Effector memory CD4-positive, alpha-beta T cell (primary cell): ENCODE measurements at places on chromosomes 1 and 21.

DNA sequence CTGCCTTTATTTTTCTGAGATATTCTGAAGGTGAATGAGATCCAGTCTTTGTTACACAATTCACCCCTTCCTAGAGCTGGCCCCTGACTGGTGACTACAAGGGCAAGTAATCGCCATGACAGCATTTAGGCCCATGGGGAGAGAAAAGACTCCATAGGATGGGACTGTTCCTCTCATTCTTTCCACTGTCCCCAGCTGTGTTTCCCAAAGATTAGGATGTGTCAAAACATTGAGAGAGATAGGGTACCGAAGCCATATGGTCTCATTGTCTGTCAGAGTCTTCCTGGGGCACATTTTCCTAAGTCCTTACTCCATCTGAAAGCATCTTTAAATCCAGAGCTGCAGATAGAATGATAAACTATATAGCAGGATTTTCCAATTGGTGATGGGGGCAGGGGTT is 423.5 kb downstream of the OMA1 start:
- DNase-seq: no peak

- no peak for DNase-seq
Measured at GRCh38 chr1:156904187-156904959, 10.9 kb downstream of the PEAR1 start.

DNA sequence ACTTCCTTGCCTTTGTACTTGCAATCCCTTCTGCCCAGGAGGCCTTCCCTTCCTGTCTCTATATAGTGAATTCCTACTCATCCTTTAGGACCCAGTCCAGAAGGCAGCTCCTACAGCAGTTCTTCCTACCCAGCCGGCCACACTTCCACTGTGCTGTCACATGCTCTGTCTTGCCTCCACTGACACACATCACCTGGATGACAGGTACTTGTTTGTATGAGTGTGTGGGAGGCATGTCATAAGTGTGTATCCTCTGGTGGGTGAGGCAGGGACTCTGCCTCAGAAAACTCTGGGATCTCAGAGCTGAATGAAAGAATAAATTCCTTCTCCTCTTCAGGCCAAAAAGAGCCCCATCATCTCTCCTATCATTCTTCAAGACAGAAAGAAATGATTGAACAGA is 5.1 kb upstream of the OSCP1 start:
- DNase-seq: no peak

GRCh38 chr1:43293896-43294760 is 6.7 kb upstream of the TIE1 start:
- no peak for DNase-seq

DNA sequence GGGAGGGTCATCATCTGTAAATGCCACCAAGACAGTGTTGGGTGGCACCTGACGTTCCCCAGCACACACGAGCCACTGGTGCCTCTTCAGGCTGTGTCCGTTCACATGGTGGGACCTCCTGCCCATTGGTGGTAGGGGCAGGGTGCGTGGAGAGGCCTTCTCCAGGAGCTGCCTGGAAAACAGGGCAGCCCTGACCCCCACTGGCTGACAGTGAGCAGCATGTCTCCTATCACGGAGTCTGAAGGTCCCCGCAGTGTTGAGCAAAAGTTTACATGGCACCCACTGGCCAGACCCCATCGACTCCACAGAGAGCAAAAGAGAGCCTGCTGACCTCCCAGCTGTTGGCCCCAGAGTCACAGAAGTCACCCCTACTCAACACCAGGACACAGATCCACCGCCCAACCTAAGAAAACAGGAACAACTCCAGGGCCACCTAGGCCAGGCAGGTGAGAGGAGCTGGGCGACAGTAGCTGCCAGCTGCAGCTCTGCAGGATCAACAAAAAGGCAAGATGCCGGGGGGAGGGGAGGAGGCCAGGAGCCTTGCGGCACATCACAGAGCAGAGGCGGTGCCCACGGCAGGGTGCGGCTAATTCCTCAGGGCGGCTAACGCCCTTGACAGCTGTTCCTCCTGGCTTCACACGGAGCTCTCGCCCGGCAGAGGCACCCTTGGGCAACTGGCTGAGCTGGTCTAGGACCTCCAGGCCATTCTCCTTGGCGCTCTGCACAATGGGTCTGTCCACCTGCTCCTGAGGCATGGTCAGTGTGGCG is 14.4 kb upstream of the IFI6 start:
- no peak for DNase-seq

DNA sequence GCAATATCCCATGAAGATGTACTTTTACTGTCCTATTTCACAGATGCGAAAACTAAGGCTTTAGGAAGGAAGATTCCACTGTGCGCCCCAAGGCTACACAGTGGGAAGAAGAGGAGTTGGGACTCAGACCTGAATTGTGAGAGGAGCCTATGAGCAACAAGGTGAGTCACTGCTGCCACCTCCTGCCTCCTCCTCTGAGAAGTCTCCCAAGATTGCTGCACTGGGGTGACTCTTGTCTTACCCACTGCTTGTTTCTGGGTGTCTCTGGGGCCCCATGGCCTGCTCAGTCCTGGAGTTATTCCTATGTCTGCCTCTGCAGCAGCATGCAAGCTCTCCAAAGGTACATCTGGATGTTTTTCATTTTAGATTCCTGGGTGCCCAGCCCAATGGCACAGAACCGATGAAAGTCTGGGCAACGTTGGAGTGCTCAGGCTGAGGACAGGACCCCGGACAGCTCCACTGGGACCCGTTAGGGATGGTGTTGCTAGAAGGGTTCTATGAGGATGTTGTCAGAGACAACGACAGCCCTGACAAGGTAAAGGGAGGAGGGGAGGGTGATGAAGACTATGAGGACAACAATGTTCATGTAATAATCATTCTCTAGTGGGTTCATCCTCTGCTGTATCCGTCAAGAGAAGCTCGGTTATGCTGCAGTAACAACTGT is 11.0 kb upstream of the C1QA start:
- DNase-seq: no peak

GRCh38 chr1:60229821-60230220 is 156.3 kb upstream of the C1orf87 start:
- DNase-seq: no peak

GRCh38 chr1:119160866-119161265 is 20.4 kb upstream of the WARS2 start:
- DNase-seq: no peak

- no peak for DNase-seq
Measured at GRCh38 chr1:215250913-215251312, 168.4 kb downstream of the KCNK2 start.

DNA sequence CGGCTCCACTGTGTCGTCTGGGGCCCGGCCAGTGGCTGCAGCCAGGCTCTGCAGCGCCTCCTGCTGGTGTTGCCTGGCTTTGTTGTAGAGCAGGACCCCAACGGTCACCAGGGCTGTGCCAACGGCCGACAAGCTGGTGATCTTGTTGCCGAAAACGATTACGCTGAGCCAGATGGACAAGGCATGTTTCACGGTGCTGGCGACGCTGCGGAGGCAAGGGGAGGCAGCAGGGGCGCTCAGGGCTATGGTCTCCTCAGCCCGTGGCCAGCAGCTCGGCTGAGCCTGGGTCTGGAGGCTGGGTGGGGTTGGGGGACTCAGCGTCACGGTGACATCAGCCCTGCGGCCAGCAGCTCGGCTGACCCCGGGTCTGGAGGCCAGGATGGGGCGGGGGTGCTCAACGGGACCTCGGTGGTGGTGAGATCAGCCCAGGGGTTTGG is 7.0 kb upstream of the CDK11B start:
- no peak for DNase-seq

- DNase-seq: no peak
Measured at GRCh38 chr1:230332575-230333066, 93.5 kb downstream of the PGBD5 start.

DNA sequence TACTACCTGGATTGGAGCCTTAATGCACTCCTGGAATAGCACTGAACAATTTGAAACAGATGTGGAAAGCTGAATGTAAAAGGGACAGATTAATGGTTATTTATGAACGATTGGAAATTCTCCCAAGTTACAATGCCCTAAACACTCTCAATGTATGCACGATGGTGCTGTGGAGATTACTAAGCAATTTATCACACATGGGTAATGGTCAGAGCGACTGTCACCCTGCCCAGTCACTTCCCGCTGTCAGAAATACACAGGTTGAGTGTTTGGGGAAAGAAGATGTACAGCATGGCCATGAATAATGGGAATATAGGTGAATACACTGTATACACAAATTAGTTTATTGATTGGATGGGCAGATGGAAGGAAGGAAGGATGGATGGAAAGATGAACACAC is 342.4 kb downstream of the VAV3 start:
- DNase-seq: no peak

GRCh38 chr1:73556270-73556669 is 641.7 kb downstream of the LRRIQ3 start:
- DNase-seq: no peak

DNA sequence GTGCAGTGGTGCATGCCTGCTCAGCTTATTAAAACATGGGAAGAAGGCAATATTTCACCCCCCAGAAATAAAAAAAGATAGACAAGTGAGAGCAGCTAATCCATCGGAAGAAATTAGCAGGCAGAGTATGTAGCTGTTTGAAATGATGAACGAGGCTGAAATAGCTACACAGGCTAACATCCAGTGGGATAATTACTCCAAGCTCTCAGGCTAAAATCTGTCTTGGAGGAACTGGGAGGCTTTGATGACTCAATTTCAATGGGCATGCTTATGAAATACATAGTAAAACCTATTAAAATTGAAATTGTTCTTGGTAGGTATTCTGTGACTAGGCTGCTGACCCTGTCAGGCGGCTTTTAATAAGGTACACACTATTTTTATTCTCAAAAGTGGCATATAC is 84.1 kb upstream of the RRP15 start:
- DNase-seq: no peak

DNA sequence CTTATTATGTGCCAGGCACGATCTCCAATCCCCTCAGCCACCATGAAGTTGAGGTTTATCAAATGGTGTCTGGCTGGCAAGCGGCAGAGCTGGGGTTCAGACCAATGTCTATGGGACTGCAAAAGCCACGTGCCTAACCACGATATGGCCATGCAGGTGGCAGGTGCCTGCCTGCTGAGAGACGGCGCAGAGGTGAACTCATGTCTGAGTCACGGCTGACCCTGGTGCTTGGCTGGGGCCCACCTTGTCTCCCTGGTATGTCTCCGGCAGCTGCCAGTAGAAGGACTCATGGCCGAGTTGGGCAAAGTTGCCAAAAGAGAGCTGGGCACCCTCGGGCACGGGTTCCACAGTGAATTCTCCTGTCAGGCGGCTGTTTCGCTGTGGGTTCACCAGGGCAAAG is 59.9 kb downstream of the LDLRAD2 start:
- DNase-seq: no peak

GRCh38 chr1:162029157-162029556 is 5.5 kb upstream of the OLFML2B start:
- DNase-seq: no peak

GRCh38 chr1:6152181-6152580 is 27.9 kb downstream of the CHD5 start:
- DNase-seq: no peak
